ENCODE measurements at places on chromosomes 5 and 9. TPM values are rescaled to one million over a fixed set of nuclear protein-coding genes. Genes with fewer than 3 reads are reported as not detected.

- DNase-seq, result no peak
These were observed 11.6 kb upstream of the HRH2 start for GRCh38 chr5:175646251-175646650.

GRCh38 chr5:127804886-127805426 is 101.8 kb downstream of the CCDC192 start:
- DNase-seq, result no peak

DNA sequence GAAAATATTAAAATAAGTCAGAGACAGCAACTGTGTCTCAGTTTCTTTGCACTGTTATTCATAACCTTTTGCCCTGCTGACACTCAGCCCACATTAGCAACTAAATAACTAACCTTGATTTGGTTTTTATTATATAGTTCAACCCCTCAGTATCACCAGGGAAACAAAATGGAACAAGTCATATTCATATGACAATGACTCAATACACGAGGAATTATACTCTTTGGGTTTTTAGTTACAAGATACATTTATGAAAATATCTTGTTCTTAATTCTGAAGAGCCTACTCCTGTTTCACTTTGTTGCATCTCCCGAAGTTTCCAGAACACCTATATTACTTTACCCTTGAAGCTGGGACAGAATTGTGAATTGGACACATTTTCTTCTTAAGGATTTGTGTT is 845.4 kb downstream of the EFNA5 start:
- no peak for DNase-seq

DNA sequence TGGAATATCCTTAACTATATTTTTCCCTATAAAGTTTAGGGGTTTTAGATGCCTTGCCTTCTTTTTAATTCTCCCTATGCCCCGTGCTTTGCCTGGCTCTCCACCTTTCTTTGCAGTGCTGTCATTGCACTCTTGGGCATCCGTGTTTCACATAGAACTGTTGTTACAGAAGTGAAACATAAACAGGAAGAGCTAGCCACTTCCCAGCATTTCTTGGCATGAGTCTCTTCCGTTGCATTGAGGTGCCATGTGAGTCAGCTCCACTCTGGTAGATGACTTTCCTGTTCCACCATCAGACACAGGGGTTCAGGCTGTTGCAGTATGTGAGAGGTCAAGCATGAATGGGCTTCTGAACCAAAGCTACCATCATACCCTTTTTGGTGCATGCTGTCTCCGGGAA is 73.4 kb downstream of the ANGPTL2 start:
- peak; percentile 32 for DNase-seq

DNA sequence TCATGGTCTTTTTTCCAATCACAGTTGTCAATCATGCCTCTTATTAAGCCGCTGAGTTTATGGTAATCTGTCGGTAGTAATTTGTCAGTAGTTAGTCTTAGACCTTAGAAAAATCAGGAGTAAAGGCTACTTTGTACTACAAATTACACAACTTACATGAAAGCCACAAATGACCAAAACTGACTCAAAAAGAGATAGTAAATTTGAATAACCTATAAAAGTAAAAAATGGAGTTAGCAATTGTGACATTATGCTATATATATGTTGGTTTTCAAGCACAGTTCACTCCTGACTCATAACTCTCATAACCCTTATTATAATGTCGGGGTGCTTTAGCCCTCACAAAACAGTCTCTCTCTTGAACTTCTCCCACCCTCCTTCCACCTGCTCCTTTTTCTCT is 251.8 kb downstream of the ROR2 start:
- DNase-seq, result no peak

- peak; percentile 54 for DNase-seq
These were observed 129.9 kb downstream of the TLE4 start for GRCh38 chr9:79701651-79702050.

GRCh38 chr5:57324181-57324580 is 150.3 kb downstream of the GPBP1 start:
- no peak for DNase-seq

Gene TMEM252
- total RNA-seq, result not detected

Gene FKBP15
- total RNA-seq, result 19.9 TPM

Gene ENTPD2
- 0.92 TPM for total RNA-seq

Measured in right cardiac atrium (tissue), 5 donors.